ENCODE measurements at places on chromosomes 3 and 15.
A peak's percentile ranks its signal among the peaks of the same experiment; 100 is the strongest.

GRCh38 chr3:176526225-176526624, 671.1 kb downstream of the TBL1XR1 start:
- no peak for DNase-seq

GRCh38 chr3:52468336-52468735, 12.9 kb downstream of the NISCH start:
- no peak for DNase-seq

GRCh38 chr15:51004103-51004551, 90.6 kb downstream of the TNFAIP8L3 start:
- no peak for DNase-seq

DNA sequence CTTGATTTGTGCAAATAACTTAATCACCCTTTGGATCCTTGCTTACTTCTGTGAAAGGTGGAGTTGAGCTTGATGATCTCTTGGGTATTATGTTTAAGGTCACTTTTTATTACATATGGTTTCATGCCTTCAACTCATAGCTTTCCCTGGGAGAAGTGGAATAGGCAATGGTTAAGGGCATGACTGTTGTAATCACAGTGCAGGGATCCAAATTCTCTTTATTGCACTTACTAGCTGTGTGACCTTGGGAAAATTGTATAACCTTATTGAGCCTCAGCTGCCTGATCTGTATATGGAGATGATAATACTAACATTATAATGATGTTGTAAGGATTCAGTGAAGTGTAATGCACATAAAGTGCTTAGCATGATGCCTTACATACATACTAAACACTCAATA, 59.1 kb downstream of the PLCL2 start:
- no peak for DNase-seq

DNA sequence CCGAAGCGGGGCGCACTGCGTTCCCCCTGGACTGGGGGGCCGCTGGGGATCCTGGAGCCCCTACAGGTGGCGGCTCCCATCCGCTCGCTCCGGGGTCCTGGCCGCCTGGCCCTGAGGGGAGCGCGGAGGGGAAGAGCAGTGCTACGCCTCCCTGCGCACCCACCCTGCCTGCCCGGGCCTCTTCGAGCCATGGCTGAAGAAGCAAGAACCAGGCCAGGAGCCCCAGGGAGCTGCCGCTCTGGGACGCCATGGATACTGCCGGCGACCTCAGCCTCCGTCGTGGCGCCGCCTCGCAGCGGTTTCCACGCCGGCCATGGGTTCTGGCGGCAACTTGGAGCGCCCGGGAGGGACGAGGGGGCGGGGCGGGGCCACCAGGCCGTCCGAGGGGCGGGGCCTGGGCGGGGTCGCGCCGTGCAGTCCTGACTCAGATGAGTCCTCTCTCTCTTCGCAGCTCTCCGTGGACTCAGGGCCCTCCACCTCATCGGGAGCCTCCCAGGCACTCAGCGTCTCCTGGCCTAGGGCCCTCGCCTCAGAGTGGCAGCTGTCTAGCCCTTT, 50.9 kb downstream of the MYL3 start:
- DNase-seq: peak; percentile 11

DNA sequence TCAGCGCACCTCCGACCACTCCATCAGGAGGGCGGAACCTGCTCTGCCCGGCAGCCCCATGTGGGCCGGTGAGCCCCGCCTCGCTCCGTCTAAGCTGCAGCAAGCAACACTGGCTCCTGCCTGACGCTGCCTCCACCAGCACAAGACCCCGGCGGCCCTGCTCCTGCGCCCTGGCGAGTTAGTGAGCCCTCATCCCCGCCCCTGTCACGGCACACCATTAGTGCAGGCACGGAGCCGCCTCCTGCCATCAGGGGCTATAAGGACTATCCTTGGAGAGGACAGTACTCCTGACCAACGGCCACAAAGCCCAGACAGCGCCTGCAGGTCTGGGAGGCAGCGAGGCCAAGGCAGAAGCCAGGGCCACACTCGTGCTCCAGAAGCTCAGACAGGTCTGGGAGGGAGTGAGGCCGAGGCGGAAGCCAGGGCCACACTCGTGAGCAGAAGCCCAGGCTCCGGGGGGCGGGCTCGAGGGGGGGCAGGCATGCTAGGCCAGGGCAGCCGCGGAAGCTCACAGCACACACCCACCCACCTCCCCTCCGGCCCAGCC, 39.4 kb downstream of the TNK2 start:
- DNase-seq: no peak

DNA sequence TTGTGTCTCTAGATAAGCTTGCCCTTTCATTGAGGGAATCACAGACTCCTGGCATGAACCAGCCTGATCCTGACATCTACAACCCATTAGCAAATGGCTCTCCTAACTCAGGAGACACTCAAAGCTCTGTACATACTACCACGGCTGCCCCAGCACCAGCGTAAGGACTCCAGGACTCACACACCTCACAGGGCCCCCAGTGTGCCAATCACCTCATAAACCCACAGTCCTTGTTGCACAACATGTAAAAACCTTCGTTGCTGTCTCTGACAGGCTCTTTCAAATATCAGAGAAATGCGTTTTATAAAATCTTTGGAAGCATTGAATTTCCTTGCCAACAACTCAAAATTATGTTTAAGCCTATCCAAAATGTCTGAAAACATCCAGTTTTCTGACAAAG, 7.3 kb downstream of the FYCO1 start:
- DNase-seq: no peak

GRCh38 chr3:118550122-118550521, 484.5 kb downstream of the IGSF11 start:
- DNase-seq: no peak

DNA sequence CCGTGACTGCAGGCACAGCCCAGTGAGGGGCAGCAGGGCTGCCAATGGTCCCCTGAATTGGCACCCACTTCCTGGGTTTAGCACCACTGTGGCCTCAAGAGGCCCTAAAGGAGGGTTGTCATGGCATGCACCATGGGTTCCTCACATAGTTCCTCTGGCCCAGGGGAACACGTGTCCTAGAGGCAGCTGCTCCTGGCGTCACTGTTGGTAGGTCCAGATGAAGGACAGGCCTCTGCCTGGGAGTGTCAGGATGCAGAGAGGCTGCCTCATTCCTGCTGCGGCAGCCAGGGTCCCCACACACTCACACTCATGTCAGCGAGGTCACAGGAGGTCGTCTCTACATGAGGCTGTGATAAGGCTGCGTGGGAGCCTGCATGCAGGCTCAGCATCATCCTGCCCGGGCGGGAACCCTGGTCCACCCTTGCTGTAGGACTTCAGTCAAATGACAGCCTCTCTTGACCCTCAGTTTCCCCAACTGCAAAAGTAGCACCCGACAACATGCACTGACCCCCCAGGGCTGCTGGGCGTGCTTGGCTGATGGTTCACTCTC, 26.1 kb upstream of the SFMBT1 start:
- DNase-seq: no peak

- DNase-seq: no peak
Observed at GRCh38 chr15:48875241-48875960, 2.5 kb upstream of the EID1 start.

- no peak for DNase-seq
Observed at GRCh38 chr3:121718205-121718846, 31.2 kb downstream of the GOLGB1 start.

- no peak for DNase-seq
Observed at GRCh38 chr3:195900436-195901355, 7.7 kb downstream of the TNK2 start.

DNA sequence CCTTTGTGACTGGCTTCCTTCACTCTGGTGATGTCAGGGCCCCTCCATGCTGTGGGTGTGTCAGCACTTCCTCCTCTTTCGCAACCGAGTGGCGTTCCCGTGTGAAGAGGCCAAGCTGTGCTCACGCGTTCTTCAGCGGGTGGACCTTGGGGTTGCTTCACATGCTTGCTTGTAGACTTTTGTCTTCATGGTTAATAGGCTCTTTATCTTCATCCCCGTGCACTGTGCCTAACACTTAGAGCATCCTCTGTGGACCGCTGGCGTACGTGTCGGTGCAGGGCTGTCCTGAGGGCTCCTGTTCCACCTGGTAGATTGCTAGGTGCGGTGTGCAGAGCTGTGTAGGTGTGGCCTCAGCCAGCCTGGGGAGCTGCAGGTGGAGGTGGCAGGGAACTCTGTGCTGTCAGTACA, 182.3 kb downstream of the OR4M2 start:
- no peak for DNase-seq

DNA sequence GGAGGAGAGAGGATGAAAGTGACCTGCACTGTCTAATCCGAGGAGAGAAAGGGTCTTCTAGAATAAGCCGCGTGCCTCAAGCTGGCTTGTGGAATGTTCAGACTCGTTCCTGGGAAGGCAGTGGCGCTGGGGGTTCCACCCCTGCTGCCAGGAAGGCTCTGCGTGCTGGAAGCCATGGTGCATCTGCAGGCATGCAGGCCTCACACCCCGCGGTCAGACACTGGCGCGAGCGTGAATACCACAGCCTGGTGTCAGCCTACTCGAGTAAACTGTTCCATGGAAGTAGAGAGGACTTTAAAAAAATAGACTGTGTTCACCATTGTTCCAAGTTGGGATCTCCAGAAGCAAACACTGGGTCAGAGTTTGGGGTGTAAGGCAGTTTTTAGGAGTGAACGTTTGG, 25.9 kb upstream of the GABRG3 start:
- no peak for DNase-seq

- DNase-seq: no peak
Observed at GRCh38 chr3:140081887-140082286, 146.9 kb downstream of the CLSTN2 start.

DNA sequence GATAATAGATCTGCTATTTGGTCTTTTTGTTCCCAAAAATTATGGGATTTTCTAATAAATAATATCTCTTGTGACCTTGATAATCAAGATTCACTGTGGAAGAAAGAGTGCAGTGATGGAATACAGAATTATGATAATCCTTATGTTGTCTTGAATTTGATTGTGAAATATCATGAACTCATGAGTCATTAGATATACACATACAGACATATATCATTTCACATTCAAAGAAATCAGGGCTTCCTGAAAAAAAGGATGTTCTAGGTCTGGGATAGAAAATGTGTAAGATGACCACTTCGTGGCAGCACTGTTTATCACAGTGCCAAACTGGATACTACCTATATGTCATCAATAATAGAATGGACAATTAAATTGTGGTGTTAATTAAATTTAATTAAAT, 97.7 kb downstream of the DPH6 start:
- no peak for DNase-seq

GRCh38 chr15:47607695-47608094, 109.6 kb upstream of the SEMA6D start:
- DNase-seq: no peak

GRCh38 chr15:78564743-78565096, 600 bp upstream of the CHRNA5 start:
- DNase-seq: no peak

DNA sequence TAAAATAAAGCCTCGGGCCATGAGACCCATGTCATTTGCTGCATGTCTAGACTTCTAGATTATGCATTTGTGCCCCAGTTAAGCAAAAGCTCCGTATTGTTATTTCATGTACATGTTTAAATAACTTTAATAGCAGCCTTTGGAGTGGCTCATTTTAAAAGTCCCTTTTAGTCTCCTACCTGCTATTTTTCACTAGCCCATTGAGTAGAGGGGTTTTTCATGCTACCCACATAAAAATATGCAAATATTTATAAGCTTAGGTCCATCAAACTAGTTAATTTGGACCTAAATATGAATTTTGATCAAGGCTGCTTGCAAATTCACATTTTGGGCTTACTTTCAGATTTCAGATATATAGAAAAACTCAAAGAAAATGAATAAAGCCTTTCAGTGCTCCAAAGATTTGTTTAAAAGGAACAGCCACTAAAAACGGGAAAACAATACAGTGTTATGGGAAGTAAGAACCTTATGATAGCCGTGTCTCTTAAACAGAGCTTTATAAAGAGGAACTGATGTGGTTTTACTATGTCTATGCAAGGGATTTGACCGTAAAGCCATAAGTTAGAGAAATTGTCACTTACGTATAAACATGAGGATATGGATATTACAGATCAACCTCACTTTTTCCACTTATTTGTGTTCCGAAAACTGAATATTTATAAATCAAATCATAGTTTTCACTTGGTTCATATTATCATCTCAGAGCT, 30.0 kb downstream of the FILIP1L start:
- no peak for DNase-seq

- DNase-seq: no peak
Observed at GRCh38 chr15:96331144-96331944, 844 bp downstream of the NR2F2 start.

DNA sequence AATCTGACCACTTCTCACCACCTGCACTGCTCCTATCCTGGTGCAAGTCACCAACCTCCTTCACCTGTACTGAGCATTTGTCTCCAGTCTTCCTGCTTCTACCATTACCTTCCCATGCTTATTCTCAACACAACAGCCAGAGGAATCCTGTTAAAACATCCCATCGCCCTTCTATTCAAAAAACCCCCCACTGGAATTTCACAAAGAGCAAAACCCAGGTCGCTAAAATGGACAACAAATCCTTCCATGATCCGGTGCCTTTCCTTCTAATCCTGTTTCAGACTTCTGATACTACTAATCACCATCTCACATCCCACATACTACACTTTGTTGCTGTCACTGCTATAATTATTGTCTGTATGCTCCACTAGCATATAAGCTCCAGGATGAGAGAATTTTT, 85.2 kb downstream of the ERC2 start:
- no peak for DNase-seq

GRCh38 chr15:41024885-41025284, 71.6 kb downstream of the CHAC1 start:
- no peak for DNase-seq

DNA sequence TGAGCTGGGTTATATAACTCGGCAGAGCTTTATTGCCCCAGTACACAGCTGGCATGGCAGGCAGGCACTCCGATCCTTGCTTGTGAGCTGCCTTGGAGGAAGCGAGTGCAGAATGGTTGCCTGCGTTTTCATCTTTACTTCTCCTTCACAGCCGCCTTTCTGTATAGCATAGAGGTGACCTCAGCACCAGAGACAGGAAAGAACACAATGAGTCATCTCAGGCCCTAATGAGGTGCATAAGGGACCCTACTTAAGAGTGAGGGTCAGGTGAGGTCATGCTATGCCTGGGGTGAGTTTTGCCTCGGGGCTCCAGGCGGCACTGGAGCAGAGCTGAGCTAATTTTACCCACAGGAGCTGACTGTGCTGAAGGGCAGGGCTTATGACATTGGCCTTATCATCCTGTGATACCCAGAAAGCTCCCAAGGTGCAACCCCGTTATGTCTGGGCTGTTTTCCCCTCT, 43.5 kb downstream of the LPP start:
- no peak for DNase-seq

GRCh38 chr3:179149951-179150350, 1.8 kb downstream of the PIK3CA start:
- DNase-seq: no peak

GRCh38 chr3:72523429-72524151, 324.7 kb downstream of the SHQ1 start:
- DNase-seq: no peak

DNA sequence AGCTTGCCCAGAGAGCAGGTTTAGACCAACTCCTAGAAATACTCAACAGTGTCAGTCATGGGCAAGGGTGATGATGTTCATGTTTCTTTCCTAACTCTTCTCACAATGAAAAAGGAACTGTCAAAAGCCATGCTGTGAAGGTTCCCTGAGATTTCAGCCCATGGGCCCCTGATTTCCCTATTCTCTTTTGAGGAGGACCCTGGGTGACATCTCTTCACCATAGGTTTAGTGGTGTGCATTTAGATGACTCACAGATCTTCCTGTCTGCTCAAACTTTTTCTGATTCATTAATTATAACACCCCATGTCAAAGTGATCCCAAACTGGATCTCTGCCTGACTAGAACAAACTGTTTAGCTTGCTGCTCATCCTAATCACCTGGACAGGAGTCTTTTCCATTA, 108.0 kb downstream of the BBX start:
- no peak for DNase-seq

GRCh38 chr3:188901126-188901525, 270.6 kb upstream of the TPRG1 start:
- no peak for DNase-seq

GRCh38 chr3:134291319-134292254, 40.9 kb upstream of the RYK start:
- DNase-seq: no peak
